ENCODE measurements at places on chromosomes 7 and 10. TPM values are rescaled to one million over a fixed set of nuclear protein-coding genes. Genes with fewer than 3 reads are reported as not detected.

- peaks cover 9% of the 10 kb centered on the region for H3K4me1 ChIP-seq
- H3K4me3 ChIP-seq, result no peak overlapping the region
- H3K27ac ChIP-seq, result no peak overlapping the region
- no peaks in the 10 kb centered on the region for H3K27me3 ChIP-seq
- H3K36me3 ChIP-seq, result no peaks in the 10 kb centered on the region
- DNase-seq, result peak; percentile 68
Observed at GRCh38 chr7:137820677-137821420, 25.9 kb downstream of the DGKI start.

DNA sequence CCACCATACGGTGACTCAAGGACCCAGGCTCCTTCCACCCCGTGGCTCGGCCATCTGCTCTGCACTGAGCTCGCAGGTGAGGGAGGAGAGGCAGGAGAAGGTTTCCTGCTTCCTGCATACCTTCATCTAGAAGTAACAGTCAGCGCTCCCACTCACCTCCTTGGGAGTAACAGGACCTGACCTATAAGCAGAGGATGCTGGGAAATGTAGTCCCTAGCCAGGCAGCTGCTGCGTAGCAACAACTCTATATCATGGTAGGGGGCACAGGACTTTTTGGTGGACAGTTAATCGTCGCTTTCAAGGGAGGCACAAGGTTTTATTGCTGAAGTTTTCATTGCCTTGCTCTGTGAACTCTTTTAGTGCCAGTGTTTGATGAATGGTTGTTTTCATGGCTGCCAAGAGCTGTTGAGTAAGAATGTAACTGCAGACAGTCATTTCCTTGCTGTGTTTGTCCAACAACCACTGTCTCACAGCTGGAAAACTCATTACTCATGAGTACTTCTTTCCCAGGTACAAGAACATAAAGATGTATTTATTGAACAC is 10.2 kb upstream of the ZFYVE27 start:
- DNase-seq, result peak; percentile 62
- H3K27me3 ChIP-seq, result no peaks in the 10 kb centered on the region
- no peaks in the 10 kb centered on the region for H3K4me1 ChIP-seq
- no peak overlapping the region for H3K27ac ChIP-seq
- no peaks in the 10 kb centered on the region for H3K36me3 ChIP-seq

GRCh38 chr7:44377681-44378421 is 52.5 kb upstream of the CAMK2B start:
- H3K36me3 ChIP-seq, result no peaks in the 10 kb centered on the region
- DNase-seq, result no peak
- H3K27me3 ChIP-seq, result no peaks in the 10 kb centered on the region
- no peaks in the 10 kb centered on the region for H3K4me1 ChIP-seq
- no peak overlapping the region for H3K4me3 ChIP-seq

GRCh38 chr10:70191972-70192305 is 21.6 kb upstream of the SAR1A start:
- H3K4me1 ChIP-seq, result no peaks in the 10 kb centered on the region
- DNase-seq, result no peak
- no peaks in the 10 kb centered on the region for H3K36me3 ChIP-seq
- H3K4me3 ChIP-seq, result no peak overlapping the region
- H3K27ac ChIP-seq, result no peak overlapping the region

GRCh38 chr10:59337201-59337652 is 25.1 kb downstream of the FAM13C start:
- peaks cover 27% of the 10 kb centered on the region for H3K4me1 ChIP-seq
- H3K27me3 ChIP-seq, result no peaks in the 10 kb centered on the region
- H3K4me3 ChIP-seq, result no peak overlapping the region
- peak; percentile 67 for DNase-seq

The MPLKIP gene
- 61.3 TPM for total RNA-seq

The TMEM229A gene
- total RNA-seq, result 51.0 TPM

The CPN1 gene
- total RNA-seq, result 2.7 TPM

The NPC1L1 gene
- total RNA-seq, result 0.55 TPM

The DPYSL4 gene
- 21.0 TPM for total RNA-seq
